Hematopoietic multipotent progenitor cell treated with erythropoietin and hydrocortisone succinate and interleukin-3 and kit ligand, for 8 days (in vitro differentiated cells): ENCODE measurements at places on chromosomes 1 and 21.

- no peak for DNase-seq
Observed at GRCh38 chr1:205985330-205986005, 17.7 kb downstream of the RAB7B start.

DNA sequence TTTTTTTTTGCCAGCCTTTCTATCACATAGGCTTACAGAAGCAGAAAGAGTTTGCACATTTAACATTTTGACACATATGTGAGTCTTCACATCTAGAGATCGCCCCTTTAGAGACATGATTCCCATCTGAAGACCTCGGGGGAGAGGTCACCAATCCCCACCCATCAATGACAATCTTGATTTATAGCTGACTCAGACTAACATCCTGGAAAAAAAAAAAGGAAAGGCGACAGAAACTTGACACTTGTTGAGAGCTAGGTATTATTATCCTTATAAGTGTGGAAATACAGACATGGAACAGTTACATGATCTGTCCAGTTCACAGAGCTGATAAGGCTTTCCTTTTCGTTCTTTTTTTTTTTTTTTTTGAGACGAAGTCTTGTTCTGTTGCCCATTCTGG lies 28.0 kb upstream of the NID1 start:
- no peak for DNase-seq

DNA sequence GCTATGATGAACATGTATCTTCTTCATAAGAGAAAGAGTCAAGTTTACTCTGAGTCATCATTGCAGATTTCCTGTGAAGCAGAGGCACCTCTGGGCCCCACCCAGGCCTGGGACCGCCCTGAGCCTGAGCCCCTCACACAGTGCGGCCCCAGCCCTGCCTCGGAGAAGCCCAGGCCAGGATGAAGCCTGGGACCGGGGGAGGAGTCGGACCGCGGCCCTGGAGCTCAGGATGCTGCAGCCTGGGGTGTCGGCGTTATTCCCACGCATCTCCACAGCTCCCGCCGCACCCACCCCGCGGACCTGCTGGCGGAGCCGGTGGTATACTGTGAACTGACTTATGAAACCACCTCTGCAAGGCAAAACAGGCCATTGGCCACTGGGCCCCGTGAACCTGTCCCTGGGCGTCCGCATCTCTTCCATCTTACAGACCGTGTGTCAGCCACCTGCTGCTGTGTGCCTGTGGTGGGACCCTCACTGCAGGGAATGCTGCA lies 2.4 kb upstream of the COL6A1 start:
- DNase-seq = no peak

GRCh38 chr1:199766218-199766792 lies 261.2 kb upstream of the NR5A2 start:
- no peak for DNase-seq

- DNase-seq = no peak
Observed at GRCh38 chr1:8889925-8890785, 11.7 kb upstream of the ENO1 start.

DNA sequence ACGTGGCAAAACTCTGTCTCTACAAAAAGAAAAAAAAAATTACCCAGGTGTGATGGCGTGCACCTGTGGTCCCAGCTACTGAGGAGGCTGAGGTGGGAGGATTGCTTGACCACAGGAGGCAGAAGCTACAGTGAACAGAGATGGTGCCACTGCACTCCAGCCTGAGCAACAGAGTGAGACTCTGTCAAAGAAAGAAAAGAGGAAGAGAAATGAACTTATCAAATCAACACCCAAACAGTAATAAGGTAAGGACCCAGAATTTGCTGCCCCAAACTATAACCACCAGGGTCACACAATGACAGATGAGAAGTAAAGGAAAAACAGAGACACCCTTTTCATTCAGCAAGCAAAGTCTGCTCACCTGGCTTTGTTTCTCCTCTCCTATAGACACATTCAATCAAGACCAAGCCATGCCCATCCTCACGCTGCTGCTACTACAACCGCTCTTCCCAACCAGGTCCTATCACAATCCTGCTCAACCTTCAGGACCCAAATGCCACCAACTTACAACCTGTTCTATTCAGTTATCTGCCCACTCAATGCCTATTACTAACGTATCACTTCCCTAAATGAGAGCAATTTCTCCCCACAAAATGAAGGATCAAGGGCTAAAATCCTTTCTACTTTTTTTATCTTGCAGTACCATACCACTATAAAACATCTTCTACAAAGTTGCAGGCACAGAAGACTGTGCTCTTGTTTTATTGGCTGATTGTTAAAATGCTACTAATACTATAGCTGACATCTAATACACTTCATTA lies 183.5 kb downstream of the RERE start:
- no peak for DNase-seq

GRCh38 chr1:22038036-22038435 lies 14.5 kb upstream of the CDC42 start:
- no peak for DNase-seq

GRCh38 chr1:1337793-1338147 lies 6.7 kb downstream of the TAS1R3 start:
- no peak for DNase-seq

DNA sequence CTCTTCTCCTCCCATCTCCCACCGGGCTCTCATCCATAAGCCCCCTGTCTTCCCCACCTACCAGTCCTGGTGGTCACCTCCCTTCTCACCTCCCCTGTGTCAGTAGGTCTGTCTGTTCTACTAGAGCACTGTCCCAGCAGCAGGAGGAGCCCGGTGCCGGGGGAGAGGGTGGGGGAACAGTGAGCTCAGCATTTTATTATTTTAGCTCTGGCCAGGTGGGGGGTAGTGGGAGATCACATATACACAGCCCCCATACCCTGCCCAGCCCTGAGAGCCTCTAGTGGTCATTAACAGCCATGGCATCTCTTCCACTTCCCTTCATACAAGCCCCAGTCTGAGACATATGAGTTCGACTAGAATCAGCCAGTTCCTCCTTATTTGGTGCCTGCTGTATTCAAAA lies at the start of gene TMOD4:
TMOD4 (minus strand) TSS at position 119 of the 400 bp plus-strand sequence. CDS start 1,106 bp downstream, outside the sequence.
- peak; percentile 53 for DNase-seq

GRCh38 chr21:33270986-33271385 lies 4.8 kb downstream of the IL10RB start:
- no peak for DNase-seq

- peak; percentile 76 for DNase-seq
Observed at GRCh38 chr1:200410566-200410878, 686 bp upstream of the ZNF281 start.
